ENCODE measurements at places on chromosomes 5 and 9.
A peak's percentile ranks its signal among the peaks of the same experiment; 100 is the strongest.

- no peak for DNase-seq
Observed at GRCh38 chr9:128702949-128703615, 779 bp downstream of the PKN3 start.

GRCh38 chr9:87160148-87161102 lies 213.1 kb upstream of the GAS1 start:
- peak; percentile 10 for DNase-seq

GRCh38 chr9:89496645-89497256 lies 1.2 kb downstream of the SEMA4D start:
- peak; percentile 53 for DNase-seq

DNA sequence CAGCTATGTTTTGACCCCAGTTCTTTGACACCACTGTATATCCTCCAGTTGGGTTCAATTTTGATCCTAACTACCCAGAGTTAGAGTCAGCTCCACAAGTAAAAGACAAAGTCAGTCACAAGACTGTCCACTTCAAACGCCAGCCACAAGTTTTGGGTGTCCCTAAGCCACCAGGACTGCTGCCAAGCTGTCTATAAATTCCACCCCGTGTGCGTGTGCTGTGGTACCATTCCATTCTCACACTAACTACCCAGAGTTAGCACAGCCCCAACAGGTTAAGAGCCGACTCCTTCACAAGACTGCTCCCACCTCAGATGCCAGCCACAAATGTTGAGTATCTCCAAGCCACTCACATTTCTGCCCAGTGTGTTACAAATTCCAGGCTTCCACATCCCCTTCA lies 56.7 kb downstream of the APC start:
- DNase-seq: no peak

DNA sequence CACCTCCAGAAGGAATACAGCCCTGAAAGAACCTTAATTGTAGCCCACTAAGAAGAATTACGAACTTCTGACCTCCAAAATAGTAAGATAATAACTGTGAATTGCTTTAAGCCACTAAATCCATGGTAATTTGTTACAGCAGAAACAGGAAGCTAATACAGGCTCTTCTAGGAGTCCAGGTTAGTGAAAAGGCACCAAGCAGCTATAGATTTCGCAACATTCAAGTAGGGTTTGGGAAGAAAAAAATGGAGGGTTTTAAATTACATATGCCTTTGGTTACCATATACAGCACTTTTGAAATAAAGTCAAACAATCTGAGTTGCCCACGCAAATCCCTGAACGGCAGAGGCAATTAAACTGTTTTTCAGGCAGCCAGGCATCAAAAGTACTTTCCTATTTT lies 1.7 kb upstream of the ACTL7A start:
- no peak for DNase-seq

GRCh38 chr5:127685662-127686061 lies 17.5 kb upstream of the CCDC192 start:
- no peak for DNase-seq

DNA sequence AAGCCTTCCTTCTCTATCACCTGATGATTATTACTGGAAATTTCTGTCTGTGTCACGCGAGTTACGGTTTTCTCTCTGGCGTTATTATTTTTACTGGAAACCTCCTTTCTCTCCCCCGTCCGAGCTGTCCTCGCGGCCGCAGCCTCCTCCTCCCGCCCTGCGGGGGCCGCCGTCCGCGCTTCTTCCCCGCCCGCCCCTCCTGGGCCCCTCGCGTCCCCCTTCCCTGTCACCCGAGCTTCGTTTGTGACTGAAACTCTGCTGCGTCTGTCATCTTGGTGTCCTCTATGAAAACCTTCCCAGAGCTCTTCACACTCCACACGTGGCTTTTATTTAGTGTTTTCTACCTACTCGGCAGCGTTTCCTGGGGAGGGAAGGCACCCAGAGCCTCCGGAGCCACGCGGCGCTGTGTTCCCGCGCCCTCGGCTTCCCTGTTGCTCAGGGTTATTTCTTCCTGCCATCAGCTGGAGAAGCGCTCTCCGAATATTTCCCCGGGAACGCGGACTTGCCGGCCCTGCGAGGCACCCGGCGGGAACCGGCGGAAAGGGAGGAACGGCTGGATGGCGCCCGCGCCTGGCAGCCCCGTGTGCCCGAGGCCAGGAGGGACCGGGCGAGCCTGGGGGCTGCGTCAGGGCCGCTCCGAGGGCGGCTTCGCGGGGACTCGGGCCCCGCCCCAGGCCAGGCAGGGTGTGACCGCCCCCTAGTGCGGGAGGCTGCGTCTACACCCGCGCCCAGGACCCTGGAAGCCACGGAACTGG lies 33.9 kb downstream of the TRIP13 start:
- DNase-seq: no peak
